Stimulated activated CD4-positive, alpha-beta T cell treated with anti-CD3 and anti-CD28 coated beads, Interleukin-15, amount 100 ng/mL, for 48 hours (primary cell): ENCODE measurements at places on chromosomes 3 and 15.

- DNase-seq: no peak
These were observed 337.2 kb upstream of the ZNF385D start for GRCh38 chr3:22088204-22088603.

GRCh38 chr3:122246199-122246598 is 62.7 kb downstream of the CASR start:
- no peak for DNase-seq

DNA sequence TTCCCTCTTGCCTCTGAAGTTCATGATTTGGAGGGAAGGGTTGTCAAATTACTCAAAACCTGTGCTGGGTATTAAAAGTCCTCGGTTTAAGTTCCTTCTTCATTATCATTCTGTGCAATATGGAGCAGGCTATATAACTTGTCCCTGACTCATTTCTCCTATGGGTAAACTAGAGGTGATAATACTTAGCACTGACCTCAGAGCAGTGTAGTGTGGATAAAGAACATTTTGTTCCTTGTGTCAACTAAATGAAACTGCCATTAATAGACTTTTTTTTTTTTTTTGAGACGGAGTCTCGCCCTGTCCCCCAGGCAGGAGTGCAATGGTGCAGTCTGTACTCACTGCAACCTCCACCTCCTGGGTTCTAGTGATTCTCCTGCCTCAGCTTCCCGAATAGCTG is 2.2 kb upstream of the BBX start:
- no peak for DNase-seq

DNA sequence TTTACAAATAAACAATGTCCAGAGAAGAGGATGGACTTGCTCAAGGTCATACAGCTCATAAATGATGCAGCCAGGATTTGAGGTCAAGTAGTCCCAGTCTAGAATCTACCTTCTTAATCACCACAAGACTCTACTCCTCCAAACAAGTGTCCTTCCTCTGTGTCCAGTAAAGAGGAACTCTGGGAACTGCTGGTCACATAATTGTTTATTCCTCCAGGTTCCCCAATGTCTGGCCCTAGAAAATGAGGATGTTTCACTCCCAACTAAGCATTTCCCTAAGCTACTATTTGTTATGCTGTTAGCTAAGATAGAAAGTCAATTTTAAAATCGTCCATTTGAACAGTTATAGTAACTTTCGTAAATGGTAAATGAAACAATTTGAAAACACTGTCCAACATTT is 192.4 kb downstream of the FHIT start:
- DNase-seq: no peak

DNA sequence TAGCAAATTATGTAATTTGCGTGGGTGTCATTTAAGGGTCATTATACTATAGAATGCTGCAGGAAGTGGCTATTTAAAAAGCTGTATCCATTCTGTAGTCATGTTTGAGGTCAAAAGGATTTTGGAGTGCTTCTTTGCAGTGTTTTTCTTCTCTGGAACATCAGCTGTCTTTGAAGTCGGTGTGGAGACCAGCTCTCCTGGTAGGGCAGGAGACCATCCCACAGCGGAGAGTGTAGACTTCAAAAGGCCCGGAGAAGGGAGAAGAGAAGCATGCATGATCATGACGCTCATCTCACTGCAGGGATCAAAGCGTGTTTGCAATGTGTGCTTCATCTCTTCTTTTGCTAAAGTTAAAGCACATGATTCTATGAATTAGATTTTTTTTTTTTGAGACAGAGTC is 19.9 kb downstream of the PXK start:
- no peak for DNase-seq

GRCh38 chr3:131174752-131175151 is 148.1 kb downstream of the NEK11 start:
- DNase-seq: peak; percentile 1

GRCh38 chr3:186665625-186666188 is at the start of gene HRG:
Gene HRG (plus strand): TSS chr3:186666014. CDS start chr3:186666032, 18 bp downstream.
- no peak for DNase-seq

- DNase-seq: no peak
These were observed 41.6 kb downstream of the MEGF11 start for GRCh38 chr15:66211670-66212562.

DNA sequence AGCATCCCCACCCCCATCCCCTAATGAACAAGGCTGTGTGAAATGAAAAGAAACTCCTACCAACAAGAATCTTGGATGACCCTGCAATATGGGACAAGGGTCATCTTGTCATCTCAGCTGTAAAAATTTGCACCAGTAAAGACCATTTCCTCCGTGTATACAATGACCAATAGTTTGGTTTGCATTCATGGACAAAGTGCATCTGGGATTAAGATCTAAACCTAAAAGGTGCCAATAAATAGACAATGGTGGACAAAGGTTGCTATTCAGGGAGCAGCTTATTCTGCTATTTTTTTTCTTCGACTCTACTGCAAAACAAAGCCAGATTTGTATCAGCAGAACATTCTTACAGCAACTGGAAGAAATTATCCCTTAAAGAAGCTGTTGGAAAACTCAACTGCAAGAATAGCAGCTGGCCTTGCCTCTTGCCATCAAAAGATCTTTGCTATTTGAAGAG is 8.0 kb downstream of the MGLL start:
- DNase-seq: no peak

- no peak for DNase-seq
These were observed 395.3 kb upstream of the TPRG1 start for GRCh38 chr3:188776447-188776846.

GRCh38 chr3:168952551-168952950 is 711.0 kb downstream of the MECOM start:
- DNase-seq: no peak

GRCh38 chr3:101942356-101942755 is 93.0 kb downstream of the NFKBIZ start:
- no peak for DNase-seq

- DNase-seq: no peak
These were observed 49.5 kb downstream of the SMAD6 start for GRCh38 chr15:66751579-66751978.
